Stimulated activated CD4-positive, alpha-beta T cell treated with anti-CD3 and anti-CD28 coated beads, TNF-alpha, amount 100 ng/mL, for 24 hours (primary cell): ENCODE measurements at places on chromosomes 11 and 22.
A peak's percentile ranks its signal among the peaks of the same experiment; 100 is the strongest.

DNA sequence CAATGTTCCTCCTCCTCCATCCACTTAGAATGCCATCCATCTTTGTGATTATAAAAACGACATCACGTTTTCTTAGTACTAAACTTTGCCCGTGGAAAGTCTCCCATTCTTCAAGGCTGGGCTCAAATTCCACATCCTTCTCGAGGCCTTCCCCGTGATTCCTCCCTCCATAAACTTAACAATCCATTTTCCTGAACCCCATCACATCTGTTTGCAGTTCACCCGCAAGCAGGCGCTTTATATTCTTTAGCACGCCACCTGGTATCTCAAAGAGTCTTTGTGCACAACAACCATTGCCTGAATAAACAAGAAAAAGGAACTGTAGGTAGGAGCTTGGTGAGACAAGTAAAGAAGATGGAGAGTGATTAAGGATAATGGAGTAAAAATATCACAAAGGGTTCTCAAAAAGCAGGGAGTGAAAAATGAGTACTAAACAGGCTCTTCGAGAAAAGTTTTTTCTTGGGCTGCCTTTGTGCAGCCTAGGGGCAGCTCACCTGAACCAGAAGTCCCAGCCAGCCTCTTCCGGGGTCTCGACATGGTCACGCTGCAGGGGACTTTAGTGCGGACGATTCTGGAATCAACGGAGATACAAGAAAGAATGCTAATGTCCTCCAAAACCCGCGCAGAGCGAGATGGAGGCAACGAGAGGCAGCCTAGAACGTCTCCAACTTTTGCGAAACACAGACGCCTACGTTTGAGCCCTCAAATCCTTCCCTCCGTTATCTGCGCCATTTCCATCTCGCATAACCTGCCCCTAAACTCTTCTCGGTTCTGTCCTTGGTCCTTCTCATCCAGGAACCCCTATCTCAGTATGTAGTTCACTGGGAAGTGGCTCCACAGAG, 585 bp downstream of the THYN1 start:
- DNase-seq, result no peak

- DNase-seq, result no peak
Measured at GRCh38 chr11:117514256-117514655, 186.6 kb downstream of the CEP164 start.

- no peak for DNase-seq
Measured at GRCh38 chr11:73219396-73220285, 1.6 kb downstream of the P2RY2 start.

GRCh38 chr22:36887162-36887561, 26.3 kb upstream of the CSF2RB start:
- DNase-seq, result no peak

DNA sequence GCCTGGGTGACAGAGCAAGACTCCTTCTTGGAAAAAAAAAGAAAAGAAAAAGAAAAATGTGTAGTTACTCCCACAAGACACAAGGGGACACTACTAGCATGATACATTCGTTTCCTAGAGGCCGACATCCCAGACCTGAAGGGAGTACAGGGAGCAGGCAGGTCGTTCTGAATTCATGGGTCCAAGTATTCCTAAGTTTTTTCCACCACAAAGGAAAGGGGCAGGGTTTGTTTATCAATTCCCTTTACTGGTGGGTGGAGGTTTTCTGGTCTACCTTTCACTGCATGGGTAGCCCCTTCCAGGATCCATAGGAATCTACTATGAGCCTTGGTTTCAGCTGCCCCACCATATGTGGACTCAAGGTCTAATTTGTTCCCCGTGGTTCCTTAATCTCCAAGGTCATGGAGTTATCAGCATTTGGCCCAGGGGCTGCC, 11.8 kb downstream of the TIGD3 start:
- no peak for DNase-seq

DNA sequence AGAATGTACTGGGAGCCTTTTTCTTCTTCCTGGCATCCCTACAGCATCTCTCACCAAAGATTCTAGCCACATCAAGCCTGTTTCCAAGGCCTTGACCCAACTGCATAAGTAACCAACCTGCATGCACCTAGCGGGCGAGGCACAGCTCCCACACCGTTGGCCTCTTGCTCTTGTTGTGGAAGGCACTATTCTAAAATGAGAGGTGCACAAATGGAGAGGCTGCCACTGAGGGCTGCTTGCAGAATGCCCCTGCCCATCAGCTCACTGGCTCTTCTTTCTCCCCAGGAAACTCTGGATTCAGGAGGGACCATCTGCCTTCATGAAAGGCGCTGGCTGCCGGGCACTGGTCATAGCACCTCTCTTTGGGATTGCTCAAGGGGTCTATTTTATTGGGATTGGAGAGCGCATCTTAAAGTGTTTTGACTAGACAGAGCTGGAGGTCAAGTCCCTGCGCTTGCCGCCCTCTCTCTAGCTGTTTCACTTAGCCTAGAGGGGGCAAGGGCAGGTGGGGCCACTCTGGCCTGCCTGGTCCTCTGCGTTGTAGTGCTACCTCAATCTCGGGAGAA, 26.6 kb downstream of the SLC25A18 start:
- no peak for DNase-seq

- no peak for DNase-seq
Measured at GRCh38 chr22:34427436-34427835, 507.2 kb upstream of the LARGE1 start.

- no peak for DNase-seq
Measured at GRCh38 chr22:21754523-21754922, 18.9 kb upstream of the YPEL1 start.

DNA sequence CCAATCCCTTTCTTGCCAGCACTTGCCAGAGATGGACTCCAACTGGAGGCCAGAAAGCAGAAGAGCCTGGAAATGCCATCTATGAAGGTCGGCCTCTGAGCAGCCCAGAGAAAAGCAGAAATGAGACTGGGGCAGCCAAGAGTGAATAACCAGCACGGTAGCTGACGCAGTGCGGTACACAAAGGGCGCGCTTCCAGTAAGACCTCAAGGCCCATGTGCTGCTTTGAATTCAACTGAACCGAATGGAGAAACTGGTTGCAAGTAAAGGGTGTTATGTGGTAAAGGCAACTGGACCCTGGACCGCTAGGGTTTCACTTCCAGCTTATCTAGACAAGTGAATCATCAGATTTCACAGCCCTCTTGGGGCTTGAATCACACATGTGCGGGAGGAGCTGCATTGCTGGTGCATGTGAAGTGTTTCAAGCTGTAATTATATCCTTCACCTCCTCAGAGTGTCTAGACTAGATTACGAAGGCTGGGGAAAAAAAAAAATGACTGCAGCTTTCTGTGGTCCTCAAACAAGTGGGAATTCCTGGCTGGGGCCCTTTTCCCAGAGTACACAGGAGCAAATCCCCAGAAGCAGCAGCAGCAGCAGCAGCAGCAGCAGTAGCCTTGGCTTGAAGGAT, 128.9 kb downstream of the CCDC34 start:
- no peak for DNase-seq

DNA sequence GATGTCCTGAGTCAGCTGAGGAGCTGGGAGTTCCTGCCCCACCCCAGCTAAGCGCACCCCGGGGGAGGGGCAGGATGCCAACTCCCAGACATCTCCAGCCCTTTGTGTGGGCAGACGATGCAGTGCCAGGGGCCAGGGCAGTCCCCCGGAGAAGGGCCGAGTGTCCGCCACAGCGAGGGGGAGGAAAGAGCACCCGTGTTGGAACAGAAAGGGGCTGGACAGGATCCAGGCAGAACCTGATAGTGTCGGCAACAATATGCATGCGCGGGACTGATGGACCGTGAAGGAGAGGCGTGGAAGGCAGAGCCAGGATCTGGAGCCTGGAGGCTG, 1434.7 kb downstream of the BRD1 start:
- no peak for DNase-seq

DNA sequence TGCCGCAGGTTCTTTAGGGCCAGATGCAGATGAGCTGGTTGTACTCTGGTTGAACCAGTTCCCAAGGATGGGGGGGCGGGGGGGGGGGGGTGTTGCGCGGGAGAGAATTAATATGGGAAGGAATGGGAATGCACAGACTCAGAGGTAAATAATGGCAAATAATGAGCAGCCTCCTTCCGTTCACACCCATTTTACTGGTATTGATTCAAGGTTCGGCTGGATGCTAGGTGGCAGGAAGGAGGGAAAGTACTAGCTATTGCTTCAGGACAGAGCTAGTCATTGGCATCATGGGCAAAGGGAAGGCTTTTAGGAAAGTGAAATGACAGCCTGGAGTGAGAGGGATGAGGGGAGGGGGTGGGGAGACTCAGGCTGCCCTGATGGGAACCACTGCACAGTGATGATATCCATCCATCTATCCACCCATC, at the start of gene VSTM5:
VSTM5 (minus strand) TSS at position 25 of the 425 bp plus-strand sequence. CDS start 116 bp downstream, outside the sequence.
- DNase-seq, result no peak

DNA sequence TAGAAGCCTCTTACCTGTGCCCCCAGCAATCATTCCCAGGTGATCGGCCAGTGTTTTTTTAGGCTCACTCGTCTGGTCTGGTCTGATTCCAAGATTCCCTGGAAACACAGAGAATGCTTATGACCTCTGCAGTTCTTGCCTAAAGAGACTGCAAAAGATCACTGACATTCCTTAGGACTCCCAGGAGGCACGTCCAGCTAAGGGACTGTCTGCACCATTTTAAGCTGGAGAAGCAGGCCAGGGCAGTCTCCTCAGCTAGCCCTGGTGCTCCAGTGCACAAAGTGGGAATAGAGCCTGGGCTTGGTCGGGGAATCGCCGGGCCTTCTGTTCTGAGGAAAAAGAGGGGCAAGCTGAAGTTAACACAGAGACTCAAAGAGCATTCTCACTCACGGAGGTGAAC, 4.8 kb downstream of the CYB5R2 start:
- DNase-seq, result no peak

- DNase-seq, result no peak
Measured at GRCh38 chr11:64057890-64058289, 22.2 kb downstream of the FLRT1 start.

GRCh38 chr11:45459491-45459890, 173.3 kb upstream of the SYT13 start:
- DNase-seq, result no peak

DNA sequence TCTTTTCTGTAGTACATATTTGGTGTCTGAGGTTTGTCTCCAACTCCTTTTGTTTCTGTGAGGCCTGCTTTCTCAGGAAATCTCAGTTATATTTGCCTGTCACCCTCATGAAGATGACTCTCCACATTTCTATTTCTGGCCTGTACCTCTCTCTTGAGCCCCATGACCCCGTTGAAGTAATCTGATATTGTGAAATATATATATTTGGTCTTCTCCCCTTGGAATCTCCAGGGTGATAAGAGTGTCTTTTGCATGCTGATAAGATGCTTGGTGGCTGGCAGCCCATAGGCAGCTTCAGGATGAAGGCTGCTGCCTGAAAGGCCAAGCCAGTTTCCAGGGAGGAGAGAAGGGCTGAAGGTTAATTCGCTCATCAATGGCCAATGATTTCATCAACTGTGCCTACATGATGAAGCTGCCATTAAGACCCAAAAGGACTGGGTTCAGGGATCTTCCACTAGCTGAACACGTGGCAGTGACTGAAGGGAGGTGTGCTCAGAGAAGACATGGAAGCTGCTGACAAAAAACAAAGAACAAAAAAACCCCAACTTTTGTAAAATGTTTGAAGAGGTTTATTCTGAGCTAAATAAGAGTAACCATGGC, 67.4 kb downstream of the MICAL2 start:
- no peak for DNase-seq

GRCh38 chr22:23149743-23150238, 4.5 kb downstream of the RAB36 start:
- no peak for DNase-seq

- DNase-seq, result no peak
Measured at GRCh38 chr11:133832991-133833897, 12.1 kb downstream of the SPATA19 start.

DNA sequence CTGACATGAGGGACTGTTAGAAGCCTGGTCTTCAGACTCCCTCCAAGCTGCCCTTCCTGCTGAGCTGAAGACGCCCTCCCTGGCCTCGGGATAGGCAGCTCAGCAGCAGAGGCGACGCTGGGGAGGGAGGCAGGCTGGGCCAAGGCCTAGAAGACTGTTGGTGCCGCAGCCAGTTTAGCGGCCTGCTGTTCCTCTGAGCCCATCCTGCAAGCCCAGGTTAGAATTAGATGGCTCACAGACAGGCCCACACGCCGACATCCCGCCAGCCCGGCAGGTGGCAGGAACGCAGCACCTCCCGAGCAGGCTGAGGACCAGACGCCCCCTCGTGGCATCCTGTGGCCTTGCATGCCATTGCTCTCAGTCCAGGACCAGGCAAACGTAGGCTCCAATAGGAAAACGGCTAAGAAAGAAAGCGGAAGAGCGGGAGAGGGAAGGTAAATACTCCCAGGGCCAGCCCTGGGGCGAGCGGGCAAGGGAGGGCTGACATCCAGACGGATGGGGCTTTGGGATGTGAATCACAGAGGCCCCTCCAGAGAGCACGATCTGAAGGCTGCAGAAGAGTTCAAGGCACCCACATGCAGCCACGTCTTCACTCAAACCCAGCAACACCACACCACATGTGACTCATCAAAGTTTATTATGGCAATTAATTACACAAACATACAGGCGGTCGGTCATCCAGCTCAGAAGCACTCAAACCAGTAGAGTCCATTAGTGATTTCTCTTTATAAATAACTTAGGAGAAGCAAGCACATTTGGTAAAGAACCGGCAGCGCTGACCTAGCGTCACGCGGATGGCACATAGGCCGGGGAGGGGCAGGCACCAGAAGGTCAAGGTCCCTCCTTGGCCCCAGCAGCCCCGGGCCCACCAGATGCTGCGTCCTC, 27.6 kb downstream of the CD5 start:
- DNase-seq, result peak; percentile 82

GRCh38 chr11:48074425-48075181, 94.2 kb downstream of the PTPRJ start:
- DNase-seq, result no peak

- DNase-seq, result no peak
Measured at GRCh38 chr11:43396617-43397016, 37.9 kb downstream of the TTC17 start.

DNA sequence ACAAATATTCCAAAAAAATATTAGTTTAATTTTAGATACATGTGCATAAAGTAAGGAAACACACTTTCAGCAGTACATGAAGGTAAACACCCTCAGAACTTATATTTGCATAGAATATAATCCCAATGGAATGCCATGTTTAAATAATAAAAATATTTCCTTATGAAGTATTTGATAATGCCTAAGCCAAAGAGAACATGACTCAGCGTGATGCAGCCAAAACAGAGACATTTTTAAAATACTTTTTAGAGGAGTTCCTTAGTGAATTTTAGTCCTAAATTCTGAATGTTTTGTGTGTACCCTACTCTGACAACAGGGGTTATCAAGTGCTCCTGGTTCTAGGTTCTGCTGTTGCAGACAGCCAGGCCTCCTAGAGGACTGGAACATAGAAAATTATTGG, 39.1 kb upstream of the POU2AF2 start:
- DNase-seq, result no peak

- DNase-seq, result no peak
Measured at GRCh38 chr11:61529537-61530225, 21.1 kb downstream of the LRRC10B start.

DNA sequence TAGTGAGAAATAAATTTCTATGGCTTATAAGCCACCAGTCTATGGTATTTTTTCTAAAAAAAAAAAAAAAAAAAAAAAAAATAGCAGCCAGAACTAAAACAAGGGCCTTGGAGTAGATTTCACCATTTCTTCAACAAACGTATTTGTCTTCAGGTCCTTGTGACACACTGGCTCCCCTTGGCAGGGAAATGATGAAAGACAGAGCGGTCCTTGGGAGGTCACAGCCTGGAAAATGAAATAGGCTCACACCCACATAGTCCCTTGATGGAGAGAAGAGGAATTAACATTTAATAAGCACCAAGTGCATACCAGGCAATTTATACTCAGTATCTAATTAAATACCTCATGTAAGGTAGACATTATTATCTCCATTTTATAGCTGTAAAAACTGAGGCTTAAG, 25.7 kb upstream of the ACER3 start:
- DNase-seq, result no peak
